Gastroesophageal sphincter (tissue), 4 donors: ENCODE measurements at places on chromosomes 3 and 15. TPM values are rescaled to one million over a fixed set of nuclear protein-coding genes. Genes with fewer than 3 reads are reported as not detected.

GRCh38 chr15:57518779-57519405, 72.8 kb upstream of the MYZAP start:
- ATAC-seq, result no peak

DNA sequence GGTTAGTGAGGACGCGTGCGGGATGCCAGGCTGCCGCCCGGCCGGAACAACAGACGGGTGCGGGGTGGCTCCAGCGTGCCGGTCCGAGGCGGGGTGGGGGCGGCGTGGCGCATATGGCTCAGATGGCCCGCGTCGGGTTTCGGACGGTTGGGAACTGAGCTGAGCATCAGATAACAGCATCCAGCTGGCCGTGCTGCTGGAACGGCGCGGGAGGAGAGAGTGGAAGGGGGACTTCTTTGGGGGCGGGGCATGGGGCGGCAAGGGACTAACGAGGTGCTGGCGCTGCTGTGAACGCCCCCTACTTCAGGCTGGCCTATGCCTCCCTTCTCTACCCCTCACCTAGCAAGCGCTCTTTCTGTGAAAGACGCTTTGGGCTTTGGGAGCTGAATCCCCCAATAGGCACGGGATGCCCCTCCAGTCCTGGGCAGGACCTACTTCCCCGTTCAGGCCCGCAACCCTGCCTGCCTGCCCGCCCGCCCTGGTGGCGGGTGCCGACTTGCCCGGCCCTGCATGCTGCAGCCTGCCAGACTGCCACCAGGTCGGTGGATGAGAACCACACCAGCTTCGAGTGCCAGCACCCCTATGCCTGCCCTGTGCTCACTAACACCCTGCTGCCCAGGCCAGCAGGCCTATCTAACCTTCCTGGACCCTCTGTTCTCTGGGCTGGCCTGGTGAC, 542 bp downstream of the INKA1 start:
- ATAC-seq, result peak; percentile 27

- ATAC-seq, result no peak
Measured at GRCh38 chr3:168260859-168261258, 165.1 kb upstream of the GOLIM4 start.

GRCh38 chr3:183220828-183221227, 32.2 kb upstream of the B3GNT5 start:
- no peak for ATAC-seq

- no peak for ATAC-seq
Measured at GRCh38 chr3:61866153-61866542, 304.8 kb downstream of the PTPRG start.

DNA sequence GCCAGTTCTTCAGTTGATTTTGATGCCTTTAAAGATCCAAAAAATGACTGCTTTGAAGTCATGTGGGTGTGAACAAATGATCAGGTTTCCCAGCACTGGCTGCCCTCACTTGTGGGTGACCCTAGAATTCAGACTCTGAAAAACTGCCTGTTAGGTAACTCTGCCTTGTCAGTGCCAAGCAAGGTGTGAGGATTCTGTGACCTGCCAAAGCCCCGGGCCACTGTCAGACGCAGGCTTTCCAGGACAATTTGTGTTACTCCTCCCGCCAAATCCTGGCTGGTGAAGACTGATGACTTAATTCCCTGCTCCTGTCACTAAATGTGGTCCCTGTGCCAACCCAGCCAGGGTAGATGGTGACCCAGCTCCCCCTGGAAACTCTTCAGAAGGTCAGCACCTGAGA, 99.2 kb upstream of the PSMD6 start:
- ATAC-seq, result peak; percentile 34

GRCh38 chr3:16148783-16149182, 25.7 kb upstream of the GALNT15 start:
- ATAC-seq, result peak; percentile 91

DNA sequence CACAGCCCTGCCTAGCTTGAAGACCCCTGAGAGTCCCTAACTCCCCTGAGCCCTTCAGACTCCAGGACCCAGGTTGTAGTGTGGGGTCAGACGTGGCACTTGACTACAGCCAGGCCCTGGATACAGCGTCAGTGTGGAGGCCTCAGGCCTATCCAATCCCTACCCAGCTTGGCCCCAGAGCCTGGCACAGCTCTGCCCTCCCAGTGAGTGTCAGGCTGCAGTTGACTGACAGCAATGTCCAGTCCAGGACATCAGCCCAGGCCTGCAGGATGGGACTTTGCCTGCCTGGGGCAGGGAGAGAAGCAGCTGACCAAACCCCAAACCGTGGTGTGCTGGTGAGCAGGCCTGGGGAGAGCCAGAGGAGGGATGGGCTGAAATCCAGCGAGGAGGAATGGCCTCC, 27.3 kb downstream of the KLF13 start:
- ATAC-seq, result peak; percentile 31

DNA sequence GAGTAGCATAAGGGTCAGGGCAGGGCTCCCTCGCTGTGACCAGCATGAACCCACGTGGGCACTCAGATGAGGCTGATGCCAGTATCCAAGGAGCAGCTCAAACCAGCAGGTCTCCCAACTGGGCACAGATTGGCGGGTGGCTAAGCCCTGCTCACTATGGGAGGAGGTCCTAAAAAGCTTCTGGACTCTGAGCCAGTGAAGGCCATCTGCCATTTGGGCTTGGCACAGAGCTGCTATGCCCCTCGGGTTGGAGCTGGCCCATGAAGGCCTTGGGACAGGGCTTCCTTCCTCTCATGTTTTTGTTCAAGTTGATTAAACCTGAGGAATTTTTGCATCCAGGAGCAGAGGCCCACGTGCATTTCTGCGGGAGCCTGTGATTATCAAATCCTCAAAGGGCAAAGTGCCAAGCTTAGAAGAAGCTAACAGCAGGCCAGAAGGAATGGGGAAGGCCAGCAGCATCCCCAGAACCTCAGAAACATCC, 4.3 kb upstream of the STRA6 start:
- no peak for ATAC-seq

- ATAC-seq, result peak; percentile 31
Measured at GRCh38 chr3:105791131-105791530, 77.7 kb downstream of the CBLB start.

DNA sequence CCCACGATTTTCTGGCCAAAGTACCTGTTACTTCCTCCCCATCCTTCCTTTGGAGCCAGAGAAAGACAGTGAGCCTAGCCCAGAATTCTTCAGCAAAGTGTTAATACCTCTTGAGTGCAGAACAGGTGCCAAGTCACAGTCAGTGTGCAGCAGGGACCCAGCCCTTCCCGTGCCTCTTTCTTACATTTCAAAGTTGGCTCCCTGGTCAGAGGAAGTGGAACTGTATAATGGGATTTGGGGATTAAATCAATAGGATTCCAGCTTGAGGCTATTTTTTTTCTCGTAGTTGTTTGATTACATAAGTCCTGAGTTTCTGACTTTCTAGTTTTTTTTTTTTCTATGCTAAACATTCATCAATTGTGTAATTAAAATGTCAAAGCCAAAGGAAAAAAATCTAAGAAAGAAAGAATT, 52.6 kb upstream of the ABHD10 start:
- no peak for ATAC-seq

Gene TM4SF1
- 20.9 TPM for total RNA-seq

Gene PLA2G4D
- total RNA-seq, result not detected

Gene GUCA1C
- not detected for total RNA-seq

Gene TGM4
- not detected for total RNA-seq

Gene TMEM40
- not detected for total RNA-seq

Gene ADAM10
- total RNA-seq, result 69.1 TPM

Gene DUOX1
- total RNA-seq, result 0.08 TPM

Gene SLC27A2
- 0.22 TPM for total RNA-seq

Gene TMEM266
- not detected for total RNA-seq
